ENCODE measurements at places on chromosomes 11 and 22.

- DNase-seq = no peak
Observed at GRCh38 chr11:65379698-65380459, 2.6 kb downstream of the SLC25A45 start.

DNA sequence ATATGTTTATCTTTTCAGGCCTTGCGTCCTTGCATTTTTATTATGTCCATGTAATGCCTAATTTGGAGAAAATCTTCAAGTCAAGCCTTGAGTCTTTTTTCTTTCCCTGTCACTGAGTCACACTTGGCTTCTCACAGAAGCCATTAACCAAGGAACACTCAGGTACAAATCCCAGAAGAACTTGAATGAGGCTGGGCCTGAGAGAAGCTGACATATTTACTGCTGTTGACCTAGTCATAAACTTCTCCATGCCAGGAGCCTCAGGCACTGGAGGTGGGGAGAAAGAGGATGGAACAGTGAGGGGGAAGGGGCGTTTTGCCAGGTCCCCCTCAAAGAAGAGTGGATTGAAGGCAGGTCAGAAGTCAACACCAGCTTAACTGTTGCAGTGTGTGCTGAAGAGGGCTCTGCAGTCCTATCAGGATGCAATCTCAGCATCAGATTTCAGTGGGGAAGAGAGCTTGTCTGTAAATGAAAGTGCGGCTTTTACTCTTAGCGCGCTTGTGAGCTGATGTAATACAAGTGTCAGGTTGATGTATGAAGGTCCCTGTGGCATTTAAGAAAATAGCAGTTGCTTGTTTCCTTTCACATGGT is 526.0 kb downstream of the ETS1 start:
- DNase-seq = no peak

- DNase-seq = no peak
Observed at GRCh38 chr11:67608486-67608885, 1.8 kb downstream of the NDUFV1 start.

GRCh38 chr11:9923280-9923679 is 259.4 kb downstream of the SWAP70 start:
- no peak for DNase-seq
